ENCODE measurements at places on chromosomes 12 and 14.

GRCh38 chr12:53233671-53234121, 1.7 kb upstream of the RARG start:
- no peak for DNase-seq

GRCh38 chr12:75578546-75578945, 67.1 kb upstream of the KRR1 start:
- DNase-seq = no peak

DNA sequence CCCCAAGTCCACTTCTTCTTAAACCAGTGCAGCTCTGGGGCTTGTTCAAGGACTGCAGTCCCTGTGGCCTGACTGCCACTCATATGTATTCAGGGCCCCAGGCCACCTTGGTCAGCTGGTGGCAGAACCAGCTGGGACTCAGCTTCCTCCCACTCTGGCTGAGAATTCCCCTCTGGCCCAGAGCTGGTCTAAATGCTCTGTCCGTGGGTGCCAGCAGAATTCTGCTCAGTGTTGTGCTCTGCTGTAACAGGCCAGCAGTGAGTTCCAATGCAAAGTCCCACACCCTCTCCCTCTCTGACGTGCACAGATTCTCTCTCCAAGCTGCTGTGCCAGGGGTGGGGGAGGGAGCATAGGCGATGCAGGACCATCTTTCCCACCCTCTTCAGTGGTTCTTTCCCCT, 210.4 kb upstream of the RGS6 start:
- DNase-seq = no peak

GRCh38 chr12:83077041-83077440, 390.3 kb downstream of the TMTC2 start:
- DNase-seq = no peak

- DNase-seq = no peak
These were observed 123.3 kb upstream of the MED13L start for GRCh38 chr12:116400636-116401372.

- DNase-seq = no peak
These were observed 3.1 kb downstream of the C14orf180 start for GRCh38 chr14:104582662-104583061.

- DNase-seq = no peak
These were observed 8.8 kb downstream of the CHURC1 start for GRCh38 chr14:64923015-64923414.

DNA sequence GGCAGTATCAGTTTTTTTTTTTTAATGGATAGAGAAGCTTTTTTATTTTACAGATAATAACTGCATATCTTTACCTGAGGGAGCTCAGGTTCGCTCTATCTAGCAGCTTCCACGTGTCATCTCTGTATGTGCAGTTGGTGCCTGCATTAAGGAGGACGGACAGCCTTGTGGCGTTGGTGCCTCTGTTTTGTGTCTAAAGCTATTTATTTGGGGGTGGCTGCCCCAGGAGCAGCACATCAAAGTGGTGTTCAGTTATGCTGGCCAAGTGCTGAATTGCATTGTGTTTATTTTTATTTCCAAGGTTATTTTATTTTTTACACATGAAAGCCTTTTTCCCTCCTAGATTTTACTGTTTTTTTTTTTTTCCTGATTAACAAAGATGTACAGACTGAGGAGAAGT, 59.7 kb downstream of the RASSF3 start:
- DNase-seq = no peak

GRCh38 chr12:104582739-104583138, 126.0 kb downstream of the CHST11 start:
- DNase-seq = peak; percentile 60

GRCh38 chr14:25111061-25111601, 61.2 kb upstream of the STXBP6 start:
- no peak for DNase-seq

DNA sequence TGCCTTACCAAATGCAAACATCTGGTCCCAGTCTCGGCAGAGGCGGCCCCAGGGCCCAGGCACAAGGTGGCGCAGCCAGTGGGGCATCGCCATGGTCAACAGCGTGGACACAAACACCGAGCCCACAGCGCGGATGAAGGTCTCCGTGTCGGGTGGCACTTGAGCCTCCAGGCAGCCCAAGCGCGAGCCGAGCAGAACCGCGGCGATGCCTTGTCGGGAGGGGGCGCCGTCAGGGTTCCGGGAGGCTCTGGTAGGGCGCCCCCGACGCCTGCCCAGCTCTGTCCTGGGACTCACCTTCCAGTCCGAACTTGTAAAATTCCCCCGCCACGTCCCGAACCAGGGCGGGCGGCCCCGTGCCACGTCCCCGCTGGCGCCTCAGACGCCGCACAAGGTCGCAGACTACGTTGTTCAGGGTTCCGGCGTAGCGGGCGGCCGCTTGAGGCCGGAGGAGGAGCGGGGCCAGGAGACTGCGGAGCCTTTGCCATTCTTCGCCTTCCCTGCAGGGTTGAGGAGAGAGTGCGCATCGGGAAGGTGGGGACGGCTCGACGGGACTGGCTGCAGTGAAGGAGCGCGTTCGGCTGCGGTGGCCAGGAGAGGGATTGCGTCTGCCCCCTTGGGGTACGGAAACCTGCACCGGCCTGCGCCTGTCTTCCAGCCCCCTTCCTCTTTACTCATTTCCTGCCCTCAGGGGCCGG, 1.7 kb downstream of the CYP27B1 start:
- DNase-seq = no peak

DNA sequence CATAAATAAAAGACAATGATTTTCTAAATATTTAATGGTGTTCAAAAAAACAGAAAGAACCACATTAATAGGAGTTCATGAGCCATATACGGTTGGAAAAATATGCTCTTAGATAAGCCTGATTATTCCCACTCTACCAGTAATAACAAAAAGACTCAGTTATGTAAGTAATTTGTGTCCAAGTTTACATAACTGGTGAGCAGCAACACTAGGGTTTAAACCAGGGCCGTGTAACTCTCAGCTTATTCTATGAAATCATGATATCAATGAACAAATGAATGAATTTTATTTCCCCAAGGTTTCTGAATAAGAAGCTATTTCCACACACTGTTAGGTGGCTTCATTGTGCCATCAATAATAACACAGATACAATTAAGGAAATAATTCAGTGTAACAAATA, 98.3 kb downstream of the GARIN6 start:
- DNase-seq = no peak

GRCh38 chr14:35419429-35419841, 14.9 kb upstream of the NFKBIA start:
- no peak for DNase-seq

DNA sequence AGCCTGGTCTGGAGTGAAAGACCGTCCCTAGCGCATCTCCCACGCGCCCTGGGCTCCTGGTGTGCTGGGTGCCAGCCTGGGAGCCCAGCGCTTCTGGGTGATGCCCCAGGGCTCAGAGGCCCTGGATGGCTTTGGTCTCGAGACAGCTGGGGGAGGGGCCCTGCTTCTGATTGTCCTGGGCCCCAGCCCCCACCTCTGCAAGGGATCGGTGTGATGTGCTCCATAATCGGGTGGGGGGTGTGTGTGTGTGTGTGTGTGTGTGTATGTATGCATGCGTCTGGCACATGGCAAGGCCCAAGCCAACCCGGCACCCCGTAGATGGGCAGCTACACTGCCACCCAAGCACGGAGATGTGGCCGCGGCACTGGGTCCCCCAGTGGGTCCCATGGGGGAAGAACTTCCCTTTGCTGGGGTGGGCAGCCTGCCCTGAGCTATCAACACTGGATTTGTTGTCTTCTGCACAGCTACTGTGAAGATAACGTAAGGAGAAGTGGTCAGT, 3.1 kb downstream of the ZBTB42 start:
- DNase-seq = no peak

- no peak for DNase-seq
These were observed 15.3 kb downstream of the EML1 start for GRCh38 chr14:99808515-99808914.

- no peak for DNase-seq
These were observed 35.5 kb downstream of the TSPAN11 start for GRCh38 chr12:30962047-30962446.

- DNase-seq = no peak
These were observed 704.3 kb upstream of the FLRT2 start for GRCh38 chr14:84825481-84826251.

GRCh38 chr12:1279050-1279449, 288.0 kb downstream of the ERC1 start:
- no peak for DNase-seq

GRCh38 chr12:73421832-73422231, 1115.8 kb upstream of the ATXN7L3B start:
- DNase-seq = no peak

DNA sequence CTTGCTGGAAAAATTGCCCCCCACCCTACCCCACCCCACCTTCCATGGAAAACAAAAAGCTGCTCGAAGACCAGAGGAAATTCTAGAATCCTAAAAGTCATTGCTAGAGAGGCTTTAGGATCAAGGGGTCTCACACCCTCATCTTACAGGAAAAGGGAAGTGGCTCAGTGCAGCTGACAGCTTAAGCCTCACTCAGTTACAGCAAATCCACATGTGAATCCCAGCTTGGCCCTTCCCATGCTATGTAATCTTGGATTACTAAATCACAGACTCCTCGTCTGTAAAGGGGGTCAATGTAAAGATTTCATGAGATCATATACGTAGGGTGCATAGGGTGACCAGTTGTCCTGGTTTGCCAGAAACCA, 25.9 kb downstream of the CMKLR1 start:
- peak; percentile 29 for DNase-seq

GRCh38 chr12:74499192-74499591, 38.4 kb upstream of the ATXN7L3B start:
- DNase-seq = peak; percentile 40

DNA sequence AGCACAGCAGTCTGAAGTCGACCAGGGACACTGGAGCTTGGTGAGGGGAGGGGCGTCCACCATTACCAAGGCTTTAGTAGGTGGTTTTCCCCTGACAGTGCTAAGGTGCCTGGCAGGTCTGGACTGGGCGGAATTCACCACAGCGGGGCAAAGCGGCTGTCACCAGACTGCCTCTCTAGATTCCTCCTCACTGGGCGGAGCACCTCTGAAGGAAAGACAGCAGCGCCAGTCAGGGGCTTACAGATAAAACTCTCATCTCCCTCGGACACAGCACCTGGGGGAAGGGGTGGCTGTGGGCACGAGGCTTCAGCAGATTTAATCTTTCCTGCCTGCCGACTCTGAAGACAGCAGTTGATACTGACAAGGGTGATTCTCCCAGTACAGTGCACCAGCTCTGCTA, 39.1 kb downstream of the DDHD1 start:
- DNase-seq = peak; percentile 18

- DNase-seq = no peak
These were observed 280.6 kb downstream of the NRXN3 start for GRCh38 chr14:78450669-78451318.

DNA sequence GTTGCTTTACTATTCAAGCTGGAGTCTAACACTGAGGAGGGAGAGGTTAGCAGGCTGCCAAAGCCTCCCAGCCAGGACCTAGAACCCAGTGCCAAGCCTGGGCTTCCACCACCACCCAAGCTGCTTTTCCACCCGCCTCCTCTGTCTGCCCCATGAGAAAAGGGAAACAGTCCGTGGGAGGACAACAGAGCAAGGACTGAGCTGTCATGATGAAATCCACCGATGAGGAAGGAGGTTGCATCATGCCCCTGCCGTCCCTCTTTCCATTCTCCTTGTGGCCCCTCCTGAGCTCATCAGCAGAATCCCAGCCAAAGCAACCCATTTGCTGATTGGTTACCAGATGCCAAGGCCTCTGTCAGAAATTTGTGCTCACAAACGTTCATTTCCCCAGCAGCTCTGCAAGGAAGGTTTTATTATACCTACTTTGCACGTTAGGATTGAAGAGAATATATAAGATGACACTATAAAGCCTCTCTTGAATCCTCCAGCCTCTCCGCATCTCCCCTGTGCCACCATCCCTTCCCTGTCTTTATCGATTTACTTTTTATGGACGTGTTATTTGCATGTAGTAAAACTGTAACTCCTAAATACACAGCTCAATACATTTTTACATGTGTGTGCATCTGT, 6.3 kb upstream of the SERPINA1 start:
- no peak for DNase-seq

DNA sequence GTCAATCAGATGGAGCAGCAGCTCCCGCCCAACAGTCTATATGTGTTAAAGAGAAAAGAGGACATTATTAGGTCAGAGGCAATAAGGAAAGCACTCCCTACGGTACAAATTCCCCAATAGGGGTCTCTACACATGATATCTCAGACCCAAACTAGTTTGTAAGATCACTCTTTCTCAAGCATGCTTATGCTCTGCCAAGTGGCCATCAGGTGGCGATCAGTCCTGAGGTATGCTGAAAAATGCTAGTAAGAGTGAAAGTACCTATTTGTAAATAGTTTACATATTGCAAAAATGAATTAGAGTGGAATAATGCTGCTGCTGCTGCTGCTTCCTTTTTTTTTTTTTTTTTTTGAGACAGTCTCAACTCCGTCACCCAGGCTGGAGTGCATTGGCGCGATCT, 61.0 kb downstream of the CPM start:
- peak; percentile 21 for DNase-seq

- DNase-seq = no peak
These were observed 25.5 kb downstream of the SCARB1 start for GRCh38 chr12:124837958-124838803.

DNA sequence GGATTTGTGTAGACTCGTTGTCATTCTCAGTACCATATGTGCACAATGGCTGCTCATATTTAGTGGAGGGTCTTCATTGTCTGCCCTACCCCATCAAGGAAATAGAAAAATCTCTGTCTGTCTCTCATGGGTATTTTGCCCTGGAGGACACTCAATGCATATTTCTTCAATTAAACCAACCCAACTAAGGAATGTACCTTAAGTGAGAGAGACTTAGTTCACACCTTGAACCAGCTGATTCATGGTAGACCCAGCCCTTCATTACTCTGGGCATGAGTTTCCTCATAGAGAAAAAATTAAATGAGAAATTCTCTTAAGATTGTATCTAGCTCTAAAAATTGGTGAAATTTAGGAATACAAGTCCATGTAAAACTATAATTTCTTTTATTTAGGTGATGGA, 107.1 kb upstream of the PLEKHG7 start:
- DNase-seq = no peak

- no peak for DNase-seq
These were observed 3.4 kb downstream of the KRT77 start for GRCh38 chr12:52699960-52700359.

DNA sequence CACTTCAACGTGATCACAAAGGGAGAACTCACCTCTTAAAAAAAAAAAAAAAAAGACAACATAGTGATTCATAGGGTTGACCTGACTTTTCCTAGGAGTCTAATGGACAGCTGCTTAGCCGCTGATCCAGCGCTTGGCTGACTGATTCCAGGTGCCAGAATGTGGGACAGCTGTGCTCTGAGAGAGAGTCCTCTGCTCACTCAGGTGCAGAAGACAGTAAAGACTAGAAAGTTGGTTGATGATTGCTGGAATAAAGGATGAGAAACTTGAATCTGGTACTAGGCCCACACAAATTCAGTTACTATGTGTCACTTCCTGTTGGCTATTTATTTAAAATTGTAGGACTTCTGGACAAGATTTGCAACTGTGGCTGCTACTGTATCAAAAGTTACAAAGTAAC, 229.4 kb downstream of the CHST11 start:
- DNase-seq = no peak

Data from Jurkat, Clone E6-1 (cell line).